ENCODE measurements at places on chromosomes 11 and 22.
A peak's percentile ranks its signal among the peaks of the same experiment; 100 is the strongest.

GRCh38 chr11:126139111-126140091 is 72.0 kb downstream of the RPUSD4 start:
- no peak for DNase-seq

- no peak for DNase-seq
Observed at GRCh38 chr11:91231226-91231625, 993.4 kb upstream of the FAT3 start.

GRCh38 chr22:27318516-27318915 is 483.0 kb downstream of the MN1 start:
- DNase-seq: peak; percentile 58

GRCh38 chr11:71435278-71435951 is 12.8 kb downstream of the DHCR7 start:
- no peak for DNase-seq

- DNase-seq: no peak
Observed at GRCh38 chr11:121412000-121412587, 40.0 kb upstream of the SORL1 start.

DNA sequence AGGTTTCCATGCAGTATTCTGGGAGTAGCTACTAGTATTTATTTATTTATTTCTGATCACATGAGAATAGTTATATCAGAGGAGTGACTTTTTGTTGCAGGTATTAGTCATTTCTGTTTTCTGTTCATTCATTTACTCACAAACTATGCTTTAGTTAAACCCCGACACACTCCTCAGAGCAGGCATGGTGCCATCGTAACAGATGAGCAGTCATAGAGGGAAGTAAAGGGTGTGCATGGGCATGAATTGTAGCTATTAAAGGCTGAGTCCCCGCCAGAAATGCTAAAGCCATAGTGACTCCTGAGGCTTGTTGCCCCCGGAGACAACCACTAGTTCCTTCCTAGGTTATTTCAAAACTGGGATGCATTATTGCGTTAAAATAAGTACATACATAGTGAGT is 10.6 kb downstream of the JHY start:
- peak; percentile 37 for DNase-seq

DNA sequence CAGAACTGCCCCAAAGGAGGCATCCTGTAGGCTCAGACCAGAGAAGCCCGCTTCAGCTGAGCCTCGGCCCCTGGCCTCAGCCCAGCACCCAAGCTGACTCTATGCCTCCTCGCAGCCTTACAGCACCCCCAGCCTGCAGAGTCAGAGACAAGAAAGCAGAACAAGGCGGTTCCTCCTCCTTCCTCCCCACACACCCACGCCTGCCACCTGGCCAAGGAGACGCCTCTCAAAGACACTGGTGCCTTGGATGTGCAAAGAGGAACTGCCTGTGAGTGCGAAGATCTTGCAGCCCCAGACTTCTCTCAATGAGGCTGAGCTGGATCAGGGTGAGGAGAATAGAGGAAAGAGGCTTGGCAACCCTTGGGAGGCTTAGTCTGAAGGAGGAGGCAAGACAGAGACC is 60.2 kb downstream of the PDE2A start:
- DNase-seq: no peak

- DNase-seq: no peak
Observed at GRCh38 chr11:101913656-101914055, 1.2 kb upstream of the CEP126 start.

DNA sequence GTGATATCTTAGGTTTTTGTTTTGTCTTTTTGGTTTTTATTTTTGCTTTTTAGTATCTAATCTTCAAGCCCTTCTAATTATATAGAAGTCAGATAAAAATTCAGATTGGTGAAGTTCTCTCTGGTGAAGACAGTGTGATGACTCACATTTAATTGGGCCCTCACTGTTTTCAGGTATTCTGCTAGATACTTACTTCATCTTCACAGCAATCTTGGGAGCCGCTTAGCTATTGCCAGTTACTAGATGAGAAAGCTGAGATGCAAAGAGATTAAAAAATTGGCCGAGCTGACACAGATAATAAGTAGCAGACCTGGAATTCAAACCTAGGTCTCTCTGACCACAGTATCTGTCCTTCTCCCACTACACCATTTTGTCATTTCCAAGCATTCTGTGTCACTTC is 75.0 kb downstream of the PPP2R1B start:
- DNase-seq: no peak

DNA sequence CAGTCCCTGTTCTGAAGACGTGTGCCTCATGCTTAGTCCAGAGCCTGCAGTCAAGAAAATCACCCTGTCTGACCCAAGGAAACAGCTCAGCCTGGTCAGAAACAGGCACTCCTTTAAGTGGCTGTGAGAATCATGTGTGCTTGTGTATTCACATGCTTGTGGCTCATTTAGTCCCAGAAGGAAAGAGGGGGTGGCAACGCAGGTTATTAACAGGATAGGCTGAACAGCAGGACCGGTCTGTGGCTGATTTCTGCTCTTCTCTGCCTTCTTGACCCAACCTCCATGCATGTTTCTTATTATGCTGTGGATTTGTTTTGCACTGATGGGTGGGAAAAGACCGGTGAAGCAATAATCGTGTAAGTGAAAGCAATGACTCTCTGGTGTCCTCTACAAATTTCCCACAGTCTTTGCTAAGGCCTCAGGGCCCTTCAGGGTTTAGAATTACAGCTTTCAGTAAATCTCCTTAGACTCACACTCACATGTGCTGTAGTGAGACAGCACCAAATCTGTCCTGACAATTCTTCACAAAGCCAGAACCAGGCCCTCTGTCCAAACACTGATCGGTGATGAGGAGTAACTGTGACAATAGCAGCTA is 288.1 kb downstream of the ETS1 start:
- no peak for DNase-seq

DNA sequence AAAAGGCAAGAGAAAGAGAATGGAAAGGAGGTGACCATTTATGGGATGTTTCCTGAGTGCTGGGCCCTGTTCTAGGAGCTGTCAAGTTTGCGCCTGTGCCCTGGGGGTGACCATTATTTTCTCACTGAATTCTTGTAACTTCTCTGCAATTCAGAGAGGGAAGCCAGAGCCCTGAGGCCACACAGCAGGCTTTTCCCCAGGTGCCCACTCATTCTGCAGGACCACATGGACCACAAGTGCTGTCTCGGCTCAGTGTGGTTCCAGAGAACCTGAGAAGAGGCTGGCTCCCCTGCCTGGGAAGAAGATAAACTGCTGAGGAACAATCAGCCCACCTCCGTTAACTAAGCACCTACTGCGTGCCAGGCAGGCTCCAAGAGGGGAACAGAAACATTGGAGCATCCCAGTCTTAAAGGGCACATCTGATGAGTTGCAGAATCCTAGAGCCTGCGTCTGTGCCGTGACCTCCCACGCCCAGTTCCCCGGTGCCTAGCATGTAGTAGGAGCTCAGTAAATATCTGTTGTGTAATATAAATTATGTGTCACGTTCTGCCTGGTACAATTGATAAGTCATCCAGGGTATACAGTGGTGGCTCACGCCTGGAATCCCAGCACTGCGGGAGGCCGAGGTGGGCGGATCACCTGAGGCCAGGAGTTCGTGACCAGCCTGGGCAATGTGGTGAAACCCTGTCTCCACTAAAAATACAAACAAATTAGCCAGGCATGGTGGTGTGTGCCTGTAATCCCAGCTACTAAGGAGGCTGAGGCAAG is 31.6 kb upstream of the CRYBB3 start:
- no peak for DNase-seq

DNA sequence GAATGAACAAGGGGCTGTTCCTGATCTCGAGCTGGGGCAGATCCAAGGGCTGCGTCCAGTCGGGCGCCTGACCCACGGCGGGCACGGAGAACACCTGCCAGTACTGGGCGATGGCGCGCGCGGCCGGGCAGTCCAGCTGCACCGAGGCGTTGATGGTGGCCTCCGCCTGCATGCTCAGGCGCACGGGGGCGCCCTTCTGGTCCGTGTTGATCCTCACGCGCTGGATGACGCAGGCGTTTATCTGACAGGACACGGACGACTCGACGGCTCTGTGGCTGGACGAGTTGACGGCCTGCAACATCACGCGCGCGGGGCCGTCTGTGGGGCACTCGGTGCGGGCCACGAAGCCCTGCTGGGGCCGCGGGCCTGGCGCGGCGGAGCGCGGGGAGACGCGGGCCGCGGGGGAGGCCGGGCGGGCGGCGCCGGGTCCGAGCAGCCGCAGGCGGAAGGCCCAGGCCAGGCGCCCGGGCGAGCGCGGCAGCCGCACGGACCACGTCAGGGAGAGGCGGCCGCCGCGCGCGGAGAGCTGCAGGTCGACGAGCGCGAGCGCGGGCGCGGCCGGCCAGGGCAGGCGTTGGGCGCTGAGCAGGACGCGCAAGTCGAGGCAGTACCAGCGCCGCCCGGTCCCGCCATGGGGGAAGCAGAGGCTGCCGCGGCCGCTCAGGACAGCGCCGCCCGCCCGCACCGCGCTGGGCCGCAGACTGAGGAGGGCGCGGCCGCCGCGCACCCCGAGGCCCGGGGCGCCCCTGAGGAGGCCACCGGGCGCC is 511 bp downstream of the PKDREJ start:
- no peak for DNase-seq

DNA sequence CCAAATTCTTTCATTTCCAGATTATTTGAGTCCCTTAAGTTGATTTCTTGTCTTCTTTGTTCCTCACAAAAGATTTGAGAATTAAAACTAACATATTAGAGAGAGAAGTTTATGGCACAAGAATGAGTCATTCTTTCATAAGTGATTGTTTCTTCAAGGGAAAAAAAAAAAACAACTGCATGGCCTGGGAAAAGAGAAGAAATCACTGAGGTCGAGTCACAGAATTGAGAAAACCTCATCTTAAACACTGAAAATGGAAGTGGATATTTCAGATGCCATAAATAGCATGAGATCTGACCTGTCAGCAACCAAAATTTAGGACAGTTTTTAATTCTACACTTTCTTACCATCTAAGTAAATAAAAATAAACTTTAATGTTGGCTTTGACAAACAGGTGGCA is 87.2 kb downstream of the CWF19L2 start:
- DNase-seq: peak; percentile 8
